ENCODE measurements at places on chromosomes 12 and 14. TPM values are rescaled to one million over a fixed set of nuclear protein-coding genes. Genes with fewer than 3 reads are reported as not detected.

The TMEM263 gene
- total RNA-seq, result 31.3 TPM

DNA sequence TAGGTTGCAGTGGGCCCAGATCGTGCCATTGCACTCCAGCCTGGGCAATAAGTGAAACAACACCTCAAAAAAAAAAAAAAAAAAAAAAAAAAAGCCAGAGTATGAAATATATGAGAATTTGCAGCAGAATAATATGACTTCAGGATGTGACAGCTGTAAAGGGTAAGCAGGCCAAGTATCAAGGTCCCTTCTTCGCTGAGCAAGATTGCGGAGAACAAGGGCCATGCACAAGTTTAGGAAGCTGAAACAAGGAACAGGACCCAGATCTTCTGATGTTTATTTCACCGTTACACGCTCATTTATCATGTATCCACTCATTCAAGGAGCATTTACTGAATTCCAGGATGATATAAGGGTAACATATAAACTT lies 659 bp upstream of the FOXJ2 start:
- no peaks in the 10 kb centered on the region for H3K36me3 ChIP-seq
- DNase-seq, result no peak
- peaks cover 18% of the 10 kb centered on the region for H3K4me1 ChIP-seq
- H3K4me3 ChIP-seq, result peak overlapping the region; percentile 88
- peak overlapping the region; percentile 85 for H3K27ac ChIP-seq
- no peaks in the 10 kb centered on the region for H3K27me3 ChIP-seq

- no peaks in the 10 kb centered on the region for H3K27me3 ChIP-seq
- no peak overlapping the region for H3K4me3 ChIP-seq
- H3K27ac ChIP-seq, result no peak overlapping the region
- no peak for DNase-seq
- H3K36me3 ChIP-seq, result no peaks in the 10 kb centered on the region
Observed at GRCh38 chr12:115078990-115079389, 395.0 kb upstream of the TBX3 start.

GRCh38 chr14:90892970-90893369 lies 76.7 kb upstream of the TTC7B start:
- H3K27ac ChIP-seq, result no peak overlapping the region
- no peaks in the 10 kb centered on the region for H3K36me3 ChIP-seq
- DNase-seq, result no peak
- H3K4me1 ChIP-seq, result no peaks in the 10 kb centered on the region
- H3K4me3 ChIP-seq, result no peak overlapping the region

The GUCY2C gene
- not detected for total RNA-seq

DNA sequence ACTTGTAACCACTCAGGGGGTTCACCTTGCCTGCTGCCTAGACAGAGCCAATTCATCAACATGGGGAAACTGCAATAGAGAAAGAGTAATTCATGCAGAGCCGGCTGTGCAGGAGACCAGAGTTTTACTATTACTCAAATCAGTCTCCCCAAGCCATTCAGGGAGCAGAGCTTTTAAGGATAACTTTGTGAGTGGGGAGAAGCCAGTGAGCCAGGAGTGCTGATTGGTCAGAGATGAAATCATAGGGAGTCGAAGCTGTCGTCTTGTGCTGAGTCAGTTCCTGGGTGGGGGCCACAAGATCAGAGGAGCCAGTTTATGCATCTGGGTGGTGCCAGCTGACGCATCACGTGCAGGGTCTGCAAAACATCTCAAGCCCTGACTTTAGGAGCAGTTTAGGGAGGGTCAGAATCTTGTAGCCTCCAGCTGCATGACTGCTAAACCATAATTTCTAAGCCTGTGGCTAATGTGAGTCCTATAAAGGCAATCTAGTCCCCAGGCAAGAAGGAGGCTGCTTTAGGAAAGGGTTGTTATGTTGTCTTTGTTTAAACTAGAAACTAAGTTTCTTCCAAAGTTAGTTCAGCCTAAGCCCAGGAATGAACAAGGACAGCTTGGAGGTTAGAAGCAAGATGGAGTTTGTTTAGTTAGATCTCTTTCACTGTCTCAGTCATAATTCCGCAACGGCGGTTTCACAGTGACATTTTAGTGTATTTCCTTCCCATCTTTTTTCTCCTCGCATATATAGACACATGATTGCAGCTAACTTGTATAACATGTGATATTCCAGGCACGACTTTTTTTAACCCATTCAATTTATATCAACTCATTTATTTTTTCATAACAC lies 68.9 kb upstream of the NCOR2 start:
- H3K4me1 ChIP-seq, result peaks cover 51% of the 10 kb centered on the region
- peak; percentile 40 for DNase-seq
- H3K27ac ChIP-seq, result peak overlapping the region; percentile 38
- no peaks in the 10 kb centered on the region for H3K27me3 ChIP-seq

The DNAH10 gene
- total RNA-seq, result 1.3 TPM

DNA sequence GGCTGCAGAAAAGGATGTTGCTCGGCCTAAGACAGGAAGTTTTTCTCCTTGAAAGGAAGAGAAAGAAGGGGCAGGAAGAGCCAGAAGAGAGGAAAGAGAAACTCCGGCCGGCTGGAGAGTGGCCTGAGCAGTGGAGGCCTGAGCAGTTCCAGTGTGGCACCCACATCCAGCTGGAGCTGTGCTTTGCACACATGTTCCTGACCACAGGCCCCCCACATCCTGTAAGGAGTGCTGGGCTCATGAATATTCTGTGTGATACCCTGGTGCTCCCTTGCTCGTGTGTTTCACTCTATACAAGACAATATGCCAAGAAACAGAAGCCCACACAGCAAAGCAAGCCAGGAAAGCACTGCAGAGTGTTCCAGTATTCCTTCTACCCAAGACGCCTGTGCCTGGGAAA lies 27.1 kb downstream of the POLE start:
- no peak overlapping the region for H3K27ac ChIP-seq
- DNase-seq, result no peak
- no peaks in the 10 kb centered on the region for H3K27me3 ChIP-seq
- H3K4me1 ChIP-seq, result no peaks in the 10 kb centered on the region
- H3K4me3 ChIP-seq, result no peak overlapping the region

- H3K4me1 ChIP-seq, result no peaks in the 10 kb centered on the region
- H3K27ac ChIP-seq, result no peak within 1 kb of the TSS
- no peaks in the 10 kb centered on the region for H3K27me3 ChIP-seq
- no peak for DNase-seq
Observed at GRCh38 chr12:108879615-108880254, at the start of gene DAO. TSS of gene DAO (plus strand) at chr12:108880092. CDS start at chr12:108885007, 4,915 bp downstream.

GRCh38 chr12:64633940-64634337 lies 23.6 kb downstream of the RASSF3 start:
- H3K27me3 ChIP-seq, result no peaks in the 10 kb centered on the region
- no peak for DNase-seq
- peak overlapping the region; percentile 19 for H3K27ac ChIP-seq
- H3K4me1 ChIP-seq, result peaks cover 32% of the 10 kb centered on the region

DNA sequence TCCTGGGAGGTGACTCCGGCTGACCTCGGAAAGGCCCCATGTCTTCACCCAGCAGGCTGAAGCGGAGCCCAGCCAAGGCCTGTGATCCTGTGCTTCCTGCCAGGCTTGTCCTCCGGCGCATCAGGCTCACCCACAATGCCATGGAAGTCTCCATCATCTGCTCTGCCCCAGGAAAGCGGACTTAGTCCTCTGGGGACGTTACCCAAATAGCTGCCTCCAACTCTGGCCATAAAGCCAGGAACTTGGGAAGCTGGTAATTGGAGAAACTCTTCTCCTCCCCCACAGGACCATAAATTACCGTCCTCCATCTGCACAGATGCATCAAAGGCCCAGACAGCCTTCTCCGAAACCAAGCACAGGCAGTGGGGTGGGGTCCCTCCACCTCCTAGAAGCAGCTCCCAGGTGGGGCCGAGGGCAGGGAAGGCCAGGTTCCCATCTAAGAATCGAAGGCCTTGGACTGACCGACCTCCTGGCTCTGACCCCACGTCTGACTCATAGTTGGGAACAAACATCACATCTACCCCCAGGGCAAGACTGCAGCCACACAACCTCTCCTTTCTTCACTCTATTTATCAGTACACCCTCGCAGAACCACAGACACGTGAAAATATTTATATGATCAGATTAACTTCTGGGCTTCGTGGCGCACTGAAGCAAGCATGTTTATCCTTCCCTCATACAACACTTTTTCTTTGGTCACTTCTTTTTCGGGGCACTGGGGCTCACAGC lies 56.4 kb downstream of the PITPNM2 start:
- peaks cover 47% of the 10 kb centered on the region for H3K4me1 ChIP-seq
- DNase-seq, result peak; percentile 49
- no peaks in the 10 kb centered on the region for H3K27me3 ChIP-seq
- H3K4me3 ChIP-seq, result no peak overlapping the region
- no peaks in the 10 kb centered on the region for H3K36me3 ChIP-seq

DNA sequence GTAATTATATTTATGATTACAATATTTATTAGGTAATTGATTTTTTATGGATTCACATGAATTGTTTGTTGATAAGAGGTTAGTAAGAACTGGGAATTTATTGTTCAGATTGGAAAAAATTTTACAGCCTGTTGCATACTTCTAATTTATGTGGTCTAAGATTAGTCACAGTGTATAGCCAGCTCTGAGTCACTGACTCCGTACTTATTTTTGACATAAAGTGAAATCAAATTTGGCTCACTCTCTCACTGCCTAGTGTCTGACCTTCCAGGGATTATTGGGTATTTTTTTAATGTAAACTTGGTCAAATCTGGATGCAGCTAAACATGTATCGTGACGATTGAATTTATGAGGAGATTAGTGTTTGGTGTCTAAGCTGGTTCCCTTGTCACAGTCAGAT lies 109.3 kb downstream of the PTPRQ start:
- DNase-seq, result peak; percentile 61
- no peak overlapping the region for H3K4me3 ChIP-seq
- H3K27ac ChIP-seq, result no peak overlapping the region
- peaks cover 26% of the 10 kb centered on the region for H3K4me1 ChIP-seq
- H3K36me3 ChIP-seq, result no peaks in the 10 kb centered on the region

GRCh38 chr12:52598966-52599365 lies 2.3 kb downstream of the KRT72 start:
- no peak overlapping the region for H3K27ac ChIP-seq
- no peaks in the 10 kb centered on the region for H3K36me3 ChIP-seq
- no peaks in the 10 kb centered on the region for H3K4me1 ChIP-seq
- H3K27me3 ChIP-seq, result no peaks in the 10 kb centered on the region

The GRIN2B gene
- total RNA-seq, result 14.2 TPM

DNA sequence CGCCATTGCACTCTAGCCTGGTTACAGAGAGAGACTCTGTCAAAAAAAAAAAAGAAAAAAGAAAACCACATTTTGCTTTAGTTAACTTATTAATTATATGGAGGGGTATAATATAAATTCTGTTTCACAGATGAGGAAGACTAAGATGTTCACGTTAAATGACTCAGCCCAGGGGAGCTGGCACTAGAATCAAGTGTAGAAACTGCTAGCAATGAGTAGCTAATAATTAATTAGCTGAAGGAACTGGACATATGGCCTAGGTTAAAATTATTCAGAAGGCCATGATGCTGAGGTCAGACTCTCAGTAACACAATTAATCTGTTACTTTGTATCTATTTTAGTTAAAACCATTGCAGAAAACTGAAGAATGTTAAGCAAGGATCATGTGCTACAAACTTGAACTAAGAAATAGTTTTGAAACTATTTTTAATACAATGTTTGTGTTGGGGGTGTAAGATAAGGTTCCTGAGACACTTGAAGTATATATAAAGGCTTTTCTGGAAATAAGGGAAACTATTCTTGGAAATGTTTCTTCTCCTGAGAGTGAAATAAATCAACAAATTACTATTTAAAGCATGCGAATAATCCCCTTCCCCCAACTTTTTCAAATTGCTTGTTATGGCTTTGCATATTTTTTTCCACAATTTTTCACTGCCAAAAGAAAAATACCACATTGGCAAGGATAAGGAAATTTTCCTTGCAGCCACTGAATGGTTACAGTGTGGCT lies 589.3 kb downstream of the SOX5 start:
- no peaks in the 10 kb centered on the region for H3K4me1 ChIP-seq
- no peaks in the 10 kb centered on the region for H3K27me3 ChIP-seq
- DNase-seq, result no peak
- no peak overlapping the region for H3K4me3 ChIP-seq
- no peaks in the 10 kb centered on the region for H3K36me3 ChIP-seq

- H3K27me3 ChIP-seq, result no peaks in the 10 kb centered on the region
- DNase-seq, result no peak
- no peaks in the 10 kb centered on the region for H3K36me3 ChIP-seq
- no peak within 1 kb of the TSS for H3K4me3 ChIP-seq
Observed at GRCh38 chr14:41606532-41607303, at the start of gene LRFN5. TSS of gene LRFN5 (plus strand) at chr14:41606876.

The PPP1R1A gene
- total RNA-seq, result 0.61 TPM

The CLMN gene
- 33.4 TPM for total RNA-seq

DNA sequence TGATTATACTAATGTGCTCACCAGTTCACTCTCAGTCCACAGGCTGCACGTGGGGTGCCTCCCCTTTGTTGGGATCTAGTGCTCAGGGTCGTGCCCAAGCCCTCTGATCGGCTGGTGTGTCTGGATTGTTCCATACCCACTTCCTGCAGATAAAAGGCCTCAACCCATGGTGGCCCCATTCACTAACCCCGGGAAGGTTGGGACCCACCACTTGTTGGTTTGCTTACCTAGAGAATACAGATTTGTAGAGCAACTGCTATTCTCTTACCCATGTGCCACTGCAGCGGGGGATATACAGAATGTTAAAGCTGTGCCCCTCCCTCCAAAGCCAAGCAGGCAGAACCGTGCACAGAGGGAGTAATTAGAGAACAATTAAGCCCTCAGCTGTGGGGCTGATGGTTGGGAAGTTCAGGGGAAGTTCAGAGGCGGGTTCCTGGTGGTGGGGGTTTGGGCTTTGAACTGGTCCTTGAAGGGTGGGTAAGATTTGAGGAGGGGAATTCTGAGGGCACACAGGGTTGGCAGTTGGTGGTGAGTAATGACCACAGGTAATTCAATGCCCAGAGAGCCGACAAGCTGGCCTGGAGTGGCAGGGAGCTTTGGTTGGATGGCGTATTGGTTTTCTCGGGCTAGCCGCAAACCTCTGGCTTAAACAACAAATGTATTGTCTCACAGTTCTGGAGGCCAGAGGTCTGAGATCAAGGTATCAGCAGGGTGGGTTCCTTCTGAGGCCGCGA lies 68.8 kb downstream of the ADCK1 start:
- H3K4me3 ChIP-seq, result no peak overlapping the region
- H3K27me3 ChIP-seq, result no peaks in the 10 kb centered on the region
- H3K4me1 ChIP-seq, result no peaks in the 10 kb centered on the region
- no peak for DNase-seq

DNA sequence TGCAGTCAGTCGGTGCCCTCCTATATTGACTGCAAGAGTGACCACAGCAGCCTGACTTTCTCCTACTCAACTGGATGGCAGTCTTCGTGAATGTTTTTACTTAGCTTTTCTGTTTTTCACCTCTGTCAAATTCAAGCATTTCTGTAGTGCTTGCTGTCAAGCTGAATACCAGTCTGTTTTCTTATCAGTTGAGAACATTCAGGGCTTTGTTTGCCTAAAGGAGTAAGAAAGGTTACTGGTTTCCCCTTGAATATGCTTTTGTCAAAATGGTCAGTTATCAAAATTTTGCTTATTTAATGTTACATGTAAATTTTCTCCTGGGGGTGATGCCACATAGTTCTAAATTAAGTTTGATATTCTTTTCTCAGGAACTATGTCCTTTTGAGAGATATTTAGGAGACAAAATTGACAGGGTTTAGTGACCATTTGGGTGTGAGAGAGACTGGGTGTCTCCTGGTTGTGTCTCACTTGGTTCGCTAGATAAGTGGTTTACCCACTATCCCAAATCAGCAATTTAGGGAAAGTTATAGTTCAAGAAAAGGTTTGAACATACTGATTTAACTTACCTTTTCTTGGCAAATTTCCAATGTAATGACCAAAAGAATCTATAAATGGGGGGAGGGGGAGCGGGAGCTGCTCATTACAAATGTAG lies 366.3 kb downstream of the TMTC2 start:
- H3K4me3 ChIP-seq, result no peak overlapping the region
- no peak overlapping the region for H3K27ac ChIP-seq
- H3K27me3 ChIP-seq, result no peaks in the 10 kb centered on the region
- no peaks in the 10 kb centered on the region for H3K36me3 ChIP-seq
- DNase-seq, result no peak

Data from HCT116 (cell line).